ENCODE measurements at places on chromosomes 2 and 18.

DNA sequence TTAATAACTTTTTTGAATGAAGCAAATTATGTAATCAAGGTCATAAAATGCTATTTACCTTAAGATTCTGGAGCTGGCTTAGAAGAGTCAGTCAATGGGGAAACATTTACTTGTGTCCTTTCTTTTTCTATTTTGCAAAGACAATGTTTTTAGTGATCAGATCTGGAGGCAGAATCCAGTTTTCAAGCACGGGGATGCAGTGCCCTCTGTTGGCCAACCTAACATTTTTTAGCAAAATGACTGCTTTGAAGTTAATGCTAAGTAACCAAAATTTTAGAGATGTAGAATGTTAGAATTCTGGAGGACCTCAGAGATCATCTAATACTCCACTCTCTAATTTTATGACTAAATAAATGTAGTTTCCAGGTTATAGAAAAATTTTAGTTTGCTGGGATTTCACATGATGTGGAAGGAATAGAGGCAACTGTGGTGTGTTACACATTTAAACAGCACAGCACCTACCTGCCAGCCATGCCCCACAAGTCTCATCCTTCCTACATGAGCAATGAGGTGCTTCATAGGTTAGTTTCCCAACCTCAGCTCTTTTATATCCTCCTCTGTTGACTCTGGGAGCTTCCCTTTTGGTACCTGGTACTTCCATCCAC is 23.6 kb upstream of the SLC9A4 start:
- DNase-seq, result no peak

GRCh38 chr2:169625781-169626180 is 41.6 kb downstream of the PPIG start:
- no peak for DNase-seq

GRCh38 chr2:182694189-182694588 is 21.9 kb upstream of the DNAJC10 start:
- DNase-seq, result no peak

DNA sequence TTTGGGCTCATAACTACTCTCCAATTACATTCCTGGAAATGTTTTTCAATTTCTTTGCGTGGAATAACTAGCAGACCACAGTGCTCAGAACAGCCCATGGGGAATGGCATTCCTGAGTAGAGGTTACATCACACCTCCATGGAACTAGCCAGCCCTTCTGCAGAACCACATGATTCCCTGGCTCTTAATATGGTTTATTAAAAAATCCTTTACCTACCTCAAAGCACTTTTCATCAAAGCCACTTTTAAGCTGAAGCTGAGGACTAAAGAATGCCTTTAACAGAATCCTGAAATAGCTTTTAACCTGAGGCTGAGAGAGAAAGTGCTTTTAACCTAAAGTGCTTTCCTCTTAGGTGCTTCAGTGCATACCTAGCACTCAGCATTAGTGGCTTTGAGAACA is 376.3 kb downstream of the ARHGAP15 start:
- DNase-seq, result no peak

DNA sequence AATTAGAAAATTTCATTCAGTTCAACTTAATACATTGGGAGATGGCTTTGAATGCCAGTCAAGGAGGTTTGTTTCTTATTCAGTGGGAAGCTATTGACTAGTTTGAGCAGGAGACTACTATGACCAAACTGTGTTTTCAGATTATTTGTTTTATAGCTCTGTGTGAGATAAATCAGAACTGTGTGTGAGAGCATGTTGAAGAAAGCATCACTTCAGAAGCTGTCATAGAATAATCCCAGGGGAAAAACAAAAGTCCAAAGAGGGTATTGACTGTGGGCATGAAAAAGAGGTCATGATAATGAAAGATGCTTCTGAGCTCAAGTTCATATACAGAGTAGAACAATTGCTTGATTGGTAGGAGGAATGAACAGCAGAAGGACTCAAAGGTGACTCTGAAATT is 160.6 kb downstream of the MAP2 start:
- DNase-seq, result no peak

DNA sequence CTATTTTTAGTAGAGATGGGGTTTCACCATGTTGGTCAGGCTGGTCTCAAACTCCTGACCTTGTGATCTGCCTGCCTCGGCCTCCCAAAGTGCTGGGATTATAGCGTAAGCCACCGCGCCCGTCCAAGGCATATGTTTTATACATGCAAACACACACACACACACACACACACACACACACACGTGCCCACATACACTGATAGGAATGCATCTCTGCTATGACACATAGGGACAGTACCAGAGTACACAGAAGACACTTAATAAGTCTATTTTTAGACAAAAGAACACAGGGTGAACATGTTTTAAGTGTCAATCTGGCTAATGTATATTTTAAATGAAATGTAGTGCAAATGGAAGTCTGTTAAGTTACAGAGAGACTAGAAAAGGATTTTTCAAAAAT is 10.7 kb upstream of the RNF103 start:
- DNase-seq, result no peak

DNA sequence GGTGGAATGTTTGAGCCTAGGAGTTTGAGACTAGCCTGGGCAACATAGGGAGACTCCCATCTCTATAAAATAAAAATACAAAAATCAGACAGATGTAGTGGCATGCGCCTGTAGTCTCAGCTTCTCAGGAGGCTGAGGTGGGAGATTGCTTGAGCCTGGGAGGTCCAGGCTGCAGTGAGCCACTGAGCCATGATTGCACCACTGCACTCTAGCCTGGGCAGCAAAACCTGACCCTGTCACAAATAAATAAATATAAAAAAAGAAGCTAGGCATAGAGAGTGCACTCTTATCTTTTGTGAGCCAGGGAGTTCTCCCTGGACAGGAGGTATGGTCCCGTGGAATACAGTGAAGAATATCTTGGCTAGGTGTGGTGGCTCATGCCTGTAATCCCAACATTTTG is 11.0 kb upstream of the KYNU start:
- no peak for DNase-seq

- no peak for DNase-seq
Measured at GRCh38 chr2:3073041-3073595, 304.5 kb downstream of the EIPR1 start.

GRCh38 chr2:185757356-185757755 is 18.8 kb downstream of the FSIP2 start:
- peak; percentile 34 for DNase-seq

GRCh38 chr2:31138037-31138962 is at the start of gene GALNT14:
GALNT14 (minus strand) TSS chr2:31138440; CDS start chr2:31138086, 354 bp downstream.
- peak; percentile 43 for DNase-seq

DNA sequence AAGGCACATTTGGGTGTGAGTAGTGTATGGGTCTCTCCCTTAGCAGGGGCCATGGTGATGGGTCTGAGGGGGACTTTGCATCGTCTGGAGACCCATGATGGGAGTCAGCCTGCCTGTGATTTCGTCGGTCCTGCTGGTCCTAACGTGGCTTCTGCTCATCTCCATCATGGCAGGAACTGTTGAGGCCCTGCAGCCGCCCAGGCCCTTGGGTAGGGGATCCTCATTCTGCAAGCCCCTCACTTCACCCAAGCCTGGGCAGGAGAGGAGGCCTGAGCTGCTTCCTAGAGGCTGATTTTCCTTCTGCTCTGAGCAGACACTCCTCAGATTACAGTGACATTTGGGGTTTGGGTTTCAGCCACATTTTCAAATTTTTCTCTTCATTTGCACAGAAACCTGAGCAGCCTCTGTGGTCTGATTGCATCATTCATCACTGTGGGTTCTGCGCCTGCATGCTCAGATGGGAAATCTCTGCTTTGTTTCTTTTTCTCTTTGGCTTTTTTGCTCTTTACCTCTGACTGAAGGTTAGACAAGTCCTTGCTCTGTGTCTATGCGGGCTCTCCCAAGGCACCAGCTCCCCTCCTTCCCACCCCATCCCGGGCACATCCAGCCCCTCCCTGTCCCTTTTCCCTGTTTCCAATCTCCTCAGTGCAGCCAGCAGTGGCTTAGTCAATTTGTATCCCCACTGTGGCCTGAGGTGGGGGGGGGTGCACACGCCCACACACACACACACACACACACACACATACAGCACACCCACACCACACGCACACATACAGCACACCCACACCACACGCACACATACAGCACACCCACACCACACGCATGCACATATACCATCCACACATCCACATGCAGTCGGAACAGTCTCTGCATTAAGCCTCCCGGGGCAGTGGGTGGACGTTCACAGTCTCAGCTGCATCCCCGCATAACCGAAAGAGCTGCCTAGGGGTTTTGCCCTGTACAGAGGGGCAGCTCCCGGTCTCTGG is 305.4 kb upstream of the HS6ST1 start:
- DNase-seq, result peak; percentile 20

- no peak for DNase-seq
Measured at GRCh38 chr2:16553226-16553625, 112.4 kb downstream of the CYRIA start.

GRCh38 chr2:35973737-35974132 is 381.8 kb upstream of the CRIM1 start:
- DNase-seq, result no peak

GRCh38 chr18:25813110-25813509 is 277.3 kb downstream of the SS18 start:
- no peak for DNase-seq

DNA sequence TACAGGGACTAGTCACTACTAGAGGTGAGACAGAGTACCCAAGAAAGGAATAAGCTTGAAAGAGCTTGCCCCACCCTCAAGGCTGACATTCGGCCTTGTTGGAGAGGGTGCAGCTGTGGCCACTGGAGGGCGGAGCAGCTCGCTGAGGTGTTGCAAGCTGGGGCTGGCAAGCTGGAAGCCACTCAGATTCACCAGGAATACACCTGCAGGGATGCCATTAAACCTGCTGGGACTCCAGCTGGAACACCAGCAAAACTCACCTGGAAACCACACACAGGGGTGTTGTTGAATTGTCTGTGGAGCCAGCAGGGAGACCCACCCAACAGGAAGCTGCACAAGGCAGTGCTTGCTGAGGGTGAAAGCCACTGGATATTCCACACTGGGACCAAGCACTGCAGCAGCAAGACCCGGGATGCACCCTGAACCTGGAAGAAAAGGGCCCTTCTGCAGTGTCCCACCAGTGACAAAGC is 26.1 kb downstream of the KCTD18 start:
- no peak for DNase-seq

GRCh38 chr2:205024822-205025518 is 479.7 kb downstream of the PARD3B start:
- peak; percentile 94 for DNase-seq

DNA sequence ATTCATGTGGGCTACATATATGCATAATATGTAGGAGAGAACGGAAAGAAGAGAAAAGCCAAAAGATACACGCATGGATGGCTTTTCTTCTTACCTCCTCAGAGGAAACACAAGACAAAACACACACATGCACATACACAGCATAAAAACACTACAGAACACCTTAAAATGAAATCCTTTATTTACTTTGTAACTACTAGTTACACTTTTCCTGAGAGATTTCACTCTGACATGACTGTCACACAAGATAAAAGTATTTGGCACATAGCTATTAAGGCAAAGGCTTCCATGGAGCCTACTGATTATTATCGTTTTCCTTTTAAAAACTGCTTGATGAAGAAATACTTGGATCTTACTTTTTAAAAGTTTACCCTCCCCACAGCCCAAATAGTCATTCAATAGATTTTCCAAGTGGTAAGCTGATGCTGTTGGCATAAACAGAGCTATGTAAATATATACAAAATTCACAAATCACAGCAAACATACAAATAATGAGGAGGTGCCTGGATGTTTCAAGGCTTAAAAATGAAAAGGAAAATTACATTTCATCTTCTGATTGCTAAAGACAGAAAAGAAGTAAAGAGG is 8.6 kb downstream of the ZEB2 start:
- DNase-seq, result no peak

DNA sequence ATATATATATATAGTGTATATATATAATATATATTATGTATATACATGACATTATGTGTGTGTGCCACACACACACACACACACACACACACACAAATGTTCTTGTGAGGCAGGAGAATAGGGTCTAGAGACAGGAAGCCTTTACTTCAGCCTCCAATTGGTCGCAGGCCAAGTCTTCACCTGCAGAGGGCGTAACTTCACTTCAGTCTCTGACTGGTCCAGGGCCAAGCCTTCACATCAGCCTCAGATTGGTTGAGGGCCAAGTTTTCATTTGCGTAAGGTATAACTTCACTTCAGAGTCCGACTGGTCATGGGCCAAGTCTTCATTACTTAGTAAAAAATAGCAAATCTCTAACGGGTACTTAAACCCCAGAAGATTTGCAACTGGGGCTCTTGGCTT is 13.2 kb upstream of the SS18 start:
- DNase-seq, result no peak

- DNase-seq, result no peak
Measured at GRCh38 chr18:14907420-14907819, 159.4 kb downstream of the ANKRD30B start.

DNA sequence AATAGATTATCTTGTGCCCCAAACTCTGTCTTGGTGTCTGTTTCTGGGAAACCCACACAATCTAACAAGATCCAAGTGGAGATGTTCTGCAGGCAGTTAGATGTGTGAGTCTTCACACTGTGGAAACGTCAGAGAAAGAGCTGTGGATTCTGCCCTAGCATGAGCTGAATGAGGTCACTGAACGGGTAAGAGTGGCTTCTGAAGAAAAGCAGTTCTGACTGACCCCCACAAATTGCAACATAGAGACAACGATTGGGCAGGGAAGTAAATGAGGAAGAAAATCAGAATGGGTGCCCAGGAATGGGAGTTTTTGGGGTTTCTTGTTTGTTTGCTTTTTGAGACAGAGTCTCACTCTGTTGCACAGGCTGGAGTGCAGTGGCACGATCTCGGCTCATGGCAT is 12.9 kb upstream of the RPL37A start:
- DNase-seq, result no peak

DNA sequence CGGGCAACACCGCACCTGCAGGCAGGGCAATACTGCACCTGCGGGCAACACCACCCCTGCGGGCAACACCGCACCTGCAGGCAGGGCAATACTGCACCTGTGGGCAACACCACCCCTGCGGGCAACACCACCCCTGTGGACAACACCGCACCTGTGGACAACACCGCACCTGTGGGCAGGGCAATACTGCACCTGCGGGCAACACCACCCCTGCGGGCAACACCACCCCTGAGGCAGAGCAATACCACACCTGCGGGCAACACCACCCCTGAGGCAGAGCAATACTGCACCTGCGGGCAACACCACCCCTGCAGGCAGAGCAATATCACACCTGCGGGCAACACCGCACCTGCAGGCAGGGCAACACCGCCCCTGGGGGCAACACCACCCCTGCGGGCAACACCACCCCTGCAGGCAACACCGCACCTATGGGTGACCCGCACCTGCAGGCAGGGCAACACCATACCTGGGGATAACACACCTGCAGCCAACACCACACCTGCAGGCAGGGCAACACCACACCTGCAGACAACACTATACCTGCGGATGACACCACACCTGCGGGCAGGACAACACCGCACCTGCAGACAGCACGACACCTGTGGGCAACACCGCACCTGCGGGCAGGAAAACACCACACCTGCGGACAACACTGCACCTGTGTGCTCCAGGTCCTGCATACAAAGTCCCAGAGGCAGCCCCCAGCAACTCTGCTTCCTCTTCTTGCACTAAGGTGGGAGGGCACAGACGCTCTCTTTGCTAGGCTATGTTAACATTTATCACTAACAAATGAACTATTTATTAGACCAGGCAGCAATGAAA is 57.7 kb downstream of the EIPR1 start:
- DNase-seq, result no peak

GRCh38 chr2:128543646-128544045 is 225.0 kb upstream of the HS6ST1 start:
- no peak for DNase-seq

GRCh38 chr2:119085613-119086012 is 72.9 kb downstream of the C1QL2 start:
- DNase-seq, result no peak
